ENCODE measurements at places on chromosomes 1 and 21. TPM values are rescaled to one million over a fixed set of nuclear protein-coding genes. Genes with fewer than 3 reads are reported as not detected.
A peak's percentile ranks its signal among the peaks of the same experiment; 100 is the strongest.

GRCh38 chr21:45607909-45608295, 35.6 kb upstream of the PCBP3 start:
- no peaks in the 10 kb centered on the region for H3K27me3 ChIP-seq
- no peaks in the 10 kb centered on the region for H3K36me3 ChIP-seq
- no peak overlapping the region for H3K27ac ChIP-seq
- H3K4me1 ChIP-seq: peaks cover 7% of the 10 kb centered on the region

DNA sequence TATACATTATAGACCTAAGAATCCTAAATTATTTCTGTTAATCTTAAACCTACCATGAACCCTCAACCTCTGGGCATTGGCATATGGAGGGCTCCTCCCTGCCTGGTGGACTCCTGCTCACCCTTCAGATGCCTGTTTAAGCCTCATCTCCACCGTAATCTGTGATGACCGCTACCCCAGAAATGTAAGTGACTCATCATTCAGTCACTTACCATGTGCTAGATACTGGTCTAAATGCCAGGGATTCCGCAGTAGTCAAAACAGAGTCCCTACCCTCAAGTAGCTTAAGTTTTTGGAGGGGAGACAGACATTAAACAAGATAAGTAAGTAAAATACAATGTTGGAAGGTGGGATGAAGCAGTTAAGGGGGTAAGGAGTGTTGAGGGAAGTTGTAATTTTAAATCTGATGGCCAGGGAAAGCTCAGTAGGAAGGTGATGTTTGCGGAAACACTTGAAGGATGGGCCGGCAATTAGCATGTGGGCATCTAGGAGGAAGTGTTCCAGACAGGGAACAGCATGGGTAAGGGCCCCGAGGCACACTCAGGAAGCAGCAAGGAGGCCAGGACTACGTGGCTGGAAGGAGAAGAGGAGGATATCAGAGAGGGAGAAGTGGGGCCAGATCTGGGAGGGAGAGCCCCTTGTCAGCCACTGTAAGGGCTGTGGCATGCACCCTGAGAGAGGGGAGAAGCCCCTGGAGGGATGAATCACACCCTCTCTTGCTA, 141.7 kb upstream of the HOOK1 start:
- DNase-seq: peak; percentile 34
- no peaks in the 10 kb centered on the region for H3K27me3 ChIP-seq
- peaks cover 23% of the 10 kb centered on the region for H3K4me1 ChIP-seq
- H3K27ac ChIP-seq: peak overlapping the region; percentile 35

DNA sequence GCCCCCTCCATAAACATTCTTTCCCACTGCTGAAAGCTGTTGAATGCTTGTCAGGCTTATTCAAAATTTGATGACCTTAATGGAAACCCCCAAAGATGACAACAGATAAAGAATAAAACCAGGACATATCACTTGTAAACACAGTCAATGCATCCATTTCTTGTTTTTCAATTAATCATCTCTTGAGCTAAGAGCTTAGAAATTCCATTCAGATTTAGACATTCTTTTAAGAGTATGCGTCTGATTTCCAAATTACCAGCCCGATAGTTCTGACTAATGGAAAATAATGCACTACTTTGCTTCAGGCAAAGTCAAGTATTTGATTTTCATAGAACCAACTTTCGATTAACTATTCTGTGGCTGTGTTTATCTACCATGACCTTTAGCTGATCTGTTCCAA, 100.6 kb upstream of the RUNX1 start:
- peak; percentile 50 for DNase-seq
- H3K27ac ChIP-seq: peak overlapping the region; percentile 47
- no peaks in the 10 kb centered on the region for H3K36me3 ChIP-seq
- no peak overlapping the region for H3K4me3 ChIP-seq
- peaks cover 50% of the 10 kb centered on the region for H3K4me1 ChIP-seq
- H3K27me3 ChIP-seq: no peaks in the 10 kb centered on the region

The EPRS1 gene
- total RNA-seq: 46.5 TPM

The TRABD2B gene
- 0.75 TPM for total RNA-seq

DNA sequence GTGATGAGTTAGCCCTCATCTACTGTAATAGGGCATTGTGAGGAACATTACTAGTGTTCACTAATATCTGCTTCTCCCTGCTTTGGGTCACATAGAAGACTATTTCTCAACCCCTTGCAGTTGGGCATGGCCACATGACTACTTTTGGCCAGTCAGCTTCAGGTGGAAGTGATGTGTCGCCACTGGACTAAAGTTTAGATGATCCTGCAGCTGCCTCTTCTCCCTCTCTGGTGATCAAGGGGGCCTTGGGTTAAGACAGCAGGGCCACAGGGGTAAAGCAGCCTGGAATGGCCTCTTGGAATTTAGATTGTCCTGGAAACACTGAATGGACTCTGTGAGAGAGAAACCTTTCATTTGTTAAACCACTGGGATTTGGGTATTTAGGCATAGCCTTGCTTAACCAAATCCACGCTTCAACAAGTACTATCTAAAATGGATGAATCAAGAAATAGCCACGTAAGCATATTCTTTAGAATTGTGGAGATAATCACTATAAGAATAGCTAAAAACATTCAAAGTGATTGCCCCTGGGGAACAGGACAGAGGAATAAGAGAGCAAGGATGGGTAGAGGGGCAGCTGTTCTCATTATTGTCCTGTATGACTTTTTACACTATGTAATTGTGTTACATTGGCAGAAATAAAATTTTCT, 41.2 kb downstream of the OPRD1 start:
- H3K27me3 ChIP-seq: no peaks in the 10 kb centered on the region
- H3K36me3 ChIP-seq: no peaks in the 10 kb centered on the region
- no peak overlapping the region for H3K4me3 ChIP-seq
- H3K27ac ChIP-seq: no peak overlapping the region
- DNase-seq: no peak
